ENCODE measurements at places on chromosomes 1 and 21.

DNA sequence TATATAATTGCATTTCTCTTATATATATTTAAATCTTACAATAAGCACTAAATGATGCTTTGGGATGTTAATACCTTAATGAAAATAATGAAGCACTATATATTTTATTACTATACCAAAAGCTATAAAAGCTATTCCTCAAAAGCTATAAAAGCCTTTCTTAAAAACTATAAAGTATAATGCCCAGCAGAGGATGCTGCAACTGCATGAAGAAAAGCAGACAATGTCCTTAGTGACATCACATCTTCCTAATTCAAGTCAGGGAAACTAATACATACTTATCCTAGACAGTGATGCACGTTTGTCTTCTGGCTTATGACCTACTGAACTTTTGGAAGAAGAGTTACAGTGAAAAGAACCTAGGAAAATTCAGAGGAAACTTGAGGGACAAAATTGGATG, 13.6 kb upstream of the C1orf185 start:
- no peak for DNase-seq

GRCh38 chr21:38661197-38661871, 144.4 kb upstream of the ETS2 start:
- peak; percentile 37 for DNase-seq

- DNase-seq: no peak
Measured at GRCh38 chr1:60091195-60091715, 17.7 kb upstream of the C1orf87 start.

GRCh38 chr1:171712341-171712740, 29.5 kb downstream of the VAMP4 start:
- DNase-seq: no peak

DNA sequence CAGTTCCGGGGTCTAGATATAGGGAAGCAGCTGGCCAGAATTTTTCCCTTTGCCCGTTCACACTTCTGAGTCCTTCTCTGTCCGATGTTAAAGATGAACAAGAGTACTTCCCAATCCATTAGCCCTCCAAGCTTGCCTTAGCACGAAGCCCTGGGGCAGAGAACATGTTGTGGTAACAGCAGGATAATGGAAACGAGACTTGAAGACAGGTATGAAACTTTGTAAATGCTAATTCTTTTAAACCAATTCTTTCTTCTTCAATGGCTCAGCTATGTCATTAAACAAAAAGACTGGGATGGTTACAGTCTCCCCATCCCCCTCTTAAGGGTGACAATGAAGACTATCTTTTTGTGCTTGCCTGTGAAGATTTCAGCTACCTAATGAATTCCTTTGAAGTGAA, 218.5 kb downstream of the PLA2G4A start:
- no peak for DNase-seq

- DNase-seq: no peak
Measured at GRCh38 chr1:220222939-220223338, 49.3 kb downstream of the RAB3GAP2 start.

GRCh38 chr1:97379387-97380075, 541.3 kb downstream of the DPYD start:
- DNase-seq: no peak

DNA sequence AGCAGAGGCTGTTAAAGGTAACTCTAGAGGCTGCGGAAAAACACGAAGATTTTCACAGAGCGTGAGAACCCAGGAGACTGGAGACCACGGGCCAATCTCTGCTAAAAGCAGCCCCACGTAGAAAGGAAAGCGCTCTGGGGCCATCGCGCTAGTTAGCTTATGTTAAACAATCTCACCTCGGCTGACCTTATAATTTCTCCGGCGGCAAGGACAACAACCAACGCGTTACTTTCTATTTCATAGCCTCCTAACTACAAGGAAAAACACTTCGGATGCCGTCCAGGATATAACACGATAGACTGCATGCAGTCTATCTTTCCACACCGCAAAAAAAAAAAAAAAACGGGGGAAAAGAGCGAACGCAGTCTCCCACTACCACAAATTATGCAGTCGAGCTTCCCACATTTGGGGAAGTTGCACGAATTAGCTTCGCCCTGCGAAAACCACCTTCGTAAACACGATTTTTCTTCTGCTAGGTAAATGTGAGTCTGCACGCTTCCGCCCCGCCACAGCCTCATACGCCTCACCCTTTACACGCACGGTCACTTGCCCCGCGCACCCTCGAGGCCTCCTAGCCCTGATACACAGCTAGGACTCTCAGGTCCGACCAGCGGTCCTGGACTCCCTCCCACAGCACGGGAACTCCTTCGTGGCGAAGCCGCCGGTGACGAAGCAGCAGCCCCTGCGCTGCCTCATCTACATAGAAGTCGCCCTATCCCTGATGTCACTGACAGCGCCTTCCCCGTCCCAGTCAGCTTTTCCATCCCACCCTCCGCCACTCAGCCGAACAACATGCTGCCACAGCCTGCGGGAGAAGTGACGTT, 87.8 kb downstream of the PRKAB2 start:
- peak; percentile 78 for DNase-seq

DNA sequence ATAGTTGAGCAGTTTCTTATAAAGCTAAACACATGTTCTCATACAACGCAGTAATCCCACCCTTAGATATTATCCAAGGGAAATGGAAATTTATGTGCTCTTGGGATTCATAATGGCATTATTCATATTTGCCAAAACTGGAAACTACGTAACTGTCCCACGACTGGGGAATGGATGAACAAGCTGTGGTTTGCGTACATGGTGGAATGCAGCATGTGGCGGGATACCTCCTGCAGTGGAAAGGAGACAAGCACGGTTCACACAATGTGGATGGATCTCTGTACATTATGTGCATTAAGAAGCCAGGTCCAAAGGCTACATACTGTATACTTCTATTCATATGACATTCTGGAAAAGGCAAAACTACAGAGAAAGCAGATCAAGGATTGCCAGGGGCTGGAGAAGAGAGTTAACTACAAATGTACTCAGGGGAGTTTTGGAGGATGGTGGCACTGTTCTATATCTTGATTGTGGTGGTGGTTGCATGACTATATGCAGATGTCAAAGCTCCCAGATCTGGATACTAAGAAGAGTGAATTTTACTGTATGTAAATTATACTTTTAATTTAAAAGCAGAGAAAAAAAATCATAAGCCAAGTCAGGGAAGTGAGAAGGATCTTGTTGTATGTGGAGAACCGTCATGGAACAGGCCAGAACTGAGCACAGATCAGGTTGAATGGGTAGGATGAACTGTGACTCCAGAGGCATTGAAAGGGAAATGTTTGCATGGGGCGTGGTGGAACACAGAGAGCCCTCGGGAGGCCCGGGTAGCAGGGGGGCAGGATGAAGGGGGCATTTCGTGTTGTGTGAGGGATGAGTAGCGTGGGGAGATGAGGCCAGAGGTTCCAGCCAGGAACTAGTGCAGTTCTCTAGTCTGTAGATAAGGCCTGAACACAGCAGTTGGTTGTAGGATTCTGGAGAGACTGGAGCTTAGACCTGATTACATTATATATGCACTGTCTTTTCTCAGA, 90.7 kb downstream of the GALNT2 start:
- no peak for DNase-seq

DNA sequence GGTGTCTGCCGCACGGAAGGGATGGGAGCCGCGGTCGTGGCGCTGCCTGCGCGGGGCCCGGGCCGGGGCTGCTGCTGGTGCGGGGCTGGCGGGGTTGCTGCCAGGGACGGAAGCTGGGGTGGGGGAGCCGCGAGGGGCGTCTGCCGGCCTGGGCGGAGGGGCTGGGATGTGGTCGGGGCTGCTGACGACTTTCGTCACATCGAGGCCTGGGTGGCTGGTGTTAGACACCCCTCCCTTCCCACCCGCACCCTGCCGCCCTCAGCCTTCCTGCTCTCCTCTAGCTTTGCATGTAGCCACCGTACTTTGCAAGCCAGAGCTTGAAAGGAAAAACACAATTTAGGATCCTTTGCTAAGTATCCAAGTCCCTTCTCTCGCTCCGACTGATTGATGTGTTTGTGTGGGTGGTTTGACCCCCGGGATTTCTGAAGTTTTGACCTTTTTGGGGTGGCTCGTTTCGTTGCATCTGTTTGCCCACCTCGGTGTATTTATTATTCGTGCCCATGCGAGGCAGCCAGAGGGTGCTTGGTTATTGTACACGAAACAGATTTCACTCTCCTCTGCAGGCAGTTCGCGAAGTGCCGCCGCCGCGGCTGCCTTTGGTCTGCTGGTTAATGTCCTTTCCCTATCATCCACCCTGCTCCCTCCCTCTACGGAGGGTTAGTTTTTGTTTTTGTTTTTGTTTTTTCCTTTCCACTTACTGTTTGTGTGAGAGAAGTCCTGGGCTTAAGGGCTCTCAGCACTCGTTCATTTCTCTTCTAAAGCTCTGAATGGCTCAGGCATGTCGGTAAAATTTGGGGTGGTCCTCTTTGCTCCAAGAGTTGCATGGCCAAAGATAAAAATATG, 868 bp downstream of the C1orf21 start:
- peak; percentile 36 for DNase-seq

GRCh38 chr1:230768903-230769570, 21.8 kb downstream of the CAPN9 start:
- no peak for DNase-seq

- peak; percentile 47 for DNase-seq
Measured at GRCh38 chr1:32413507-32414185, 19.4 kb upstream of the BSDC1 start.

GRCh38 chr1:156257711-156258110, 9.9 kb upstream of the PAQR6 start:
- DNase-seq: no peak

DNA sequence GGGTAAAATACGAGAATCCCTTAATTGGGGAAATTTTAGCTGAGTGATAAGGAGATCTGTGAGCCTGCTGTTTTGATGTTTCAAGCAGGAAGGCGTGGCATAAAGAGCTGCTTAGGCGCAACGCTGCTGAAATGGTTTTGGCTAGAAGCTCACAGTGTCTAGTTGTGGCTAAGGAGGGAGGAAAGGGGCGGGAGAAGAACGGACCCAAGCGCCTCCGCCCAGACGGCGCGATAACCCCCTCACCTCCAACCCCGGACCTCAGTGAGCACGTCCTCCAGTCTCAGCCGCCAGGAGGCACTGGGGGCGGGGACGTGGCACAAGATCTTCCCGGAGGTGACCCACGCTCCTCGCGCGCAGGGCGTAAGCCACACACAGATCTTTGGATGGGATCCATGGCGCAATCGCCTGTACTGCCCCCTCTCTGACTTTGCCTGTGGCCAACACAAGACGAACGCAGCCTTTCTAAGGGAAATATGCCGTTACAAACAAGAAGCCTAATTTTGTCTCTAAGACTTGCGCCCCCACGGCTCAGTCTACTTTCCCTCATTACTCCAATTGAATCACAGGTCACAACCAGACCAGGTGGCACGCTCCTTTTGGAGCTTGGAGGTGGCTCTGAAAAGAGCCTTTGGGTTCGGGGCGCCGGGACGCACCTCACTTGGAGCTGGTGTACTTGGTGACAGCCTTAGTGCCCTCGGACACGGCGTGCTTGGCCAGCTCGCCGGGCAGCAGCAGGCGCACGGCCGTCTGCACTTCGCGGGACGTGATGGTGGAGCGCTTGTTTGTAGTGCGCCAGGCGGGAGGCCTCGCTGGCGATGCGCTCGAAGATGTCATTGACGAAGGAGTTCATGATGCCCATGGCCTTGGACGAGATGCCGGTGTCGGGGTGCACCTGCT, 23.4 kb upstream of the RNF187 start:
- peak; percentile 84 for DNase-seq

DNA sequence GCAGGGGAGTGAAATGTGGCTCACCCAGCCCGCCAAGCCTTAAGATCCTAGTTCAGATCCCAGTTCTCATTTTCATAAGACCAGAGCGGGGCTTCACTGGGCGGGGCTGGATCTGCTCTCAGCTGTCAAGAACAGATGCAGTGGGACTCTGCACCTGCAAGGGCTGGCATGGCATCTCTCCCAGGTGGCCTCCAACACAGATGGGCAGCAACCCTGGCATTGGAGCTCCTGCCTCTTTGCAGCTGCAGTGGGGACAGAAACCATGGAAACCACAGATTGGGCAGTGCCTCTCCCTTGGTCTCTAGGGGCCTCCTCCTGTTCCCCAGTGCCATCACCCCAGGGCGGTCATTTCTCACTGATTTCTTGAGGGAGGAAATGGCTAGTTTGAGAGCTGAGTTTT, 267.7 kb downstream of the PRDM2 start:
- no peak for DNase-seq

DNA sequence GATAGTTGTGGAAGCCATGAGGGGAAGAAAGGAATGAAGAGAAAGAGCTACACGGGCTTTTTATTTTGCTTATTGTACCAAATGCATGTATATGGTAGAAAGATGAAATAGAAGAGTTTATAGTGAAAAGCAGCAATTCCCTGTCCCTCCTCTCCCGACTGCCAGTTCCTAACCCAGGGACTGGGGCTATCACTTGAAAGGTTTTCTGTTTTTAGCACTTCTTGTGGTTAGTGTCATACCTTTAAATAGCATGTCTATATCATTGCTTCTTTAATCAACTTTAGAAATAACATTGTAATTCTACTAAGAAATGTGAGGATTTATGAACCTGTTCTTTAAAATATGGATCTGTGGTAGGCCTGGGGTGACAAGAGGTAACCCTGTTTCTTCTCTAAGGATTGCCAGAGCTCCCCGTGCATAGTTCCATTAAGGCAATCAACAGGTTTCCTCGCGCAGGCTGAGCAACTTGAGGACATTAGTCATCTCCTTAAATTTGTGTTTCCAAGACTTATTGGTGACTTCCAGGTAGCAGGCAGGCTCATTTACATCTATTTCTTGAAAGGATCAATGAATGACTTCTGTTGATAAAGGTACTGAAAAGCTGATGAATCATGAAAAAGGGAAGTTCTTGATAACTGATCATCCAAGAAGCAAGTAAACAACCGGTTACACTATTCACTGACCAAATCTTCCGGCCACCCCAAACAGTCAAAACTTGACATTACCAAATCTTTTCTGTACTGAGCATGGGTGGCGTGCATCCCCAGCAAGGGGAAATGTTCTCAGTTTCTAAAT, 37.8 kb upstream of the S1PR1 start:
- no peak for DNase-seq

DNA sequence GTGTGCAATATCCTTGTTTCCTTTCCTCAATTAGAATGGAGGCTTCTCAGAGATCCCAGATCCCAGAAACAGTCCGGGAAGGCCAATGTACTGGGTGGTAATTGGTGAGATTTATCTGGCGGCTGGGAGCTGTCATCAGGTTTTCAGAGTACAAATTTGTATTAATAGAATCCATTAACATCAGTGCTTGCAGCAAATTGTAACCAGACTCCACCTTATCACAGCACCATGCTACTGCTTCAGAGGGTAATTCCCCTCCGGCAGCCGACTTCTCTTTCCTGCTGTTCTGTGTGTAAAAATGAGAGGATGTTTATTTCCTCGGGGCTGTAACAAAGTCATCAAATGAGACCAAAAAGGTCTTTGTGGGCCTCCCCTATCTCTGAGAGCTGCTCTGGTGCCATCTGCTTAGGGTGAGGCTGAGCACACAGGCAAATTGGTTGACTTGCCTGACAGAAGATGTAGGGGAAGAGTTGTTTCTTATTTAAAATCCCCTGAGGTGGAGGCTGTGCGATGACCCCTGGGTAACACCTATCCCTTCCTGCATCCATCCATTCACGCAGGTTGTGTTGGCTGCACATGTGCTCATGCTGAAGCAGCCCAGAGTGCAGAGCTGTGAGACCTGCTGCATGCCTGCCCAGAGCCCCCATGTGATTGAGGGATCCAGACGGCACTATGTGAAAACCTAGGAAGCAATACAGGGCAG, 19.2 kb downstream of the NFASC start:
- DNase-seq: no peak

- no peak for DNase-seq
Measured at GRCh38 chr21:42209801-42210479, 9.0 kb upstream of the ABCG1 start.

Measured in activated naive CD8-positive, alpha-beta T cell treated with anti-CD3 and anti-CD28 coated beads, Interleukin-2, amount 10 ng/mL, durations not matched to agents 7 days and 5 days (primary cell).